Stimulated activated CD8-positive, alpha-beta memory T cell treated with anti-CD3 and anti-CD28 coated beads, Interleukin-15, amount 100 ng/mL, for 24 hours (primary cell): ENCODE measurements at places on chromosomes 5 and 9.

GRCh38 chr9:130689572-130689936 lies 4.0 kb upstream of the EXOSC2 start:
- no peak for DNase-seq

- no peak for DNase-seq
Observed at GRCh38 chr5:149999866-150000255, 593 bp downstream of the TIGD6 start.

DNA sequence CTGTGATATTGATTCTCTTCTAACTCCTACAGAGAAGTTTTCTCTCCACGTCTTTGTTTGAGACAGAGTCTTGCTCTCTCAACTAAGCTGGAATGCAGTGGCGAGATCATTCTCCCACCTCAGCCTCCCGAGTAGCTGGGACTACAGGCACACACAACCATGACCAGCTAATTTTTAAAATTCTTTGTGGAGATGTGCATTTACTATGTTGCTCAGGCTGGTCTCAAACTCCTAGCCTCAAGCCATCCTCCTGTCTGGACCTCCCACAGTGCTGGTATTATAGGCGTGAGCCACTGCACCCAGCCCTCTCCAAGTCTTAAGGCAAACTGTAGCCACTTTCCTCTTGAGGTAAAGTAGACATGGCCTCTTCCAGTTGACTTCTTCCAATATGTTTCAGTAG lies 72.2 kb downstream of the SNX18 start:
- no peak for DNase-seq

DNA sequence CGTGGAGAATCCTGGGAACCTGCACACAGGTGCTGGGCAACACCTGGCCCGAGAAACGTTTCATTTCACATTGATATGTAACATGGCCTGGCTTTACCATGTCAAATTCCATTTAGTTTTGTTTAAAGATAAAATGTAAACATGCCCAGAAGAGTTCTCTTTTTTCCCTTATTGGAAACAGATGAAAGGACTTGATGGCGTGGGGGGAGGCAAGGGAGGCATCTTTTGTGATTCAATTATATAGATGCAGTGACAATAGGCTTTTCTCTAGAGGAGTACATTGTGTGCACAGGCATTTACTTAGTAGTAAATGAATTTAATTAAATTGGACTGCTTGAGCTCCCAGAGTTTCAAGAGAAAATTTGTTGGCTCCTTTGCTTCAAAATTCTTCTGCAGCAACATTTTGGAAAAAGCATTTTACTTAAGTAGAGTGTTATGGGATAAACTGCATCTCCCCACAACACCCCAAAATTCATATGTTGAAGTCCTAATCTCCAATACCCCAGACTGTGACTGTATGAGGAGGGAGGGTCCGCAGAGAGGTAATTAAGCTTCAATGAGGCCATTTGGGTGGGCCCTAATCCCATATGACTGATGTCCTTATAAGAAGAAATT lies 254.3 kb upstream of the NFIL3 start:
- no peak for DNase-seq

- DNase-seq = no peak
Observed at GRCh38 chr5:73987915-73988314, 361.9 kb downstream of the ARHGEF28 start.

- no peak for DNase-seq
Observed at GRCh38 chr5:108567429-108567828, 180.3 kb upstream of the FER start.

- DNase-seq = no peak
Observed at GRCh38 chr9:35940458-35941407, 17.2 kb downstream of the OR2S2 start.

GRCh38 chr5:18772475-18772874 lies 1138.2 kb downstream of the TAF11L14 start:
- no peak for DNase-seq

GRCh38 chr5:154966081-154966841 lies 25.4 kb downstream of the MRPL22 start:
- DNase-seq = no peak

DNA sequence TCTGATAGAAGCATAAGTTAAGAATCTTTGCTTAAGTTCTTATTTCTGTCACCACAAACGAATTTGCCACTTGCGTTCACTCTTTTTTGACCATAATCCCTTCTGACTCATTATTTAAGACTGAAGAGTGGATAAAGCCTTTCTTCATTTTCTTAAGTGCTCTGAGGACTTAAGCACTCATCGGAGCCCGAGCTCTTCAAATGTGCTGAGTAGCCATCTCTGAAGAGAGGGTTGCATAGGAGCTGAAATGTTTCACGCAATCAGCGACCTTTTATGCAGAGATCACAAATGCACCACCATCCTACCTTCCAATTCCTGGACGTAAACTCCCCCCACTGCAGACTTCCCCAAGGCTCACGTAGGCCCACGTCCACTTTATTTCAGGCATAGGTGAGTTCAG lies 699.2 kb downstream of the IRX1 start:
- no peak for DNase-seq

GRCh38 chr5:58122848-58123392 lies 337.0 kb downstream of the PLK2 start:
- no peak for DNase-seq

- no peak for DNase-seq
Observed at GRCh38 chr9:103615994-103616393, 478.1 kb upstream of the SMC2 start.

GRCh38 chr5:110361471-110361870 lies 365.0 kb downstream of the TMEM232 start:
- DNase-seq = no peak

DNA sequence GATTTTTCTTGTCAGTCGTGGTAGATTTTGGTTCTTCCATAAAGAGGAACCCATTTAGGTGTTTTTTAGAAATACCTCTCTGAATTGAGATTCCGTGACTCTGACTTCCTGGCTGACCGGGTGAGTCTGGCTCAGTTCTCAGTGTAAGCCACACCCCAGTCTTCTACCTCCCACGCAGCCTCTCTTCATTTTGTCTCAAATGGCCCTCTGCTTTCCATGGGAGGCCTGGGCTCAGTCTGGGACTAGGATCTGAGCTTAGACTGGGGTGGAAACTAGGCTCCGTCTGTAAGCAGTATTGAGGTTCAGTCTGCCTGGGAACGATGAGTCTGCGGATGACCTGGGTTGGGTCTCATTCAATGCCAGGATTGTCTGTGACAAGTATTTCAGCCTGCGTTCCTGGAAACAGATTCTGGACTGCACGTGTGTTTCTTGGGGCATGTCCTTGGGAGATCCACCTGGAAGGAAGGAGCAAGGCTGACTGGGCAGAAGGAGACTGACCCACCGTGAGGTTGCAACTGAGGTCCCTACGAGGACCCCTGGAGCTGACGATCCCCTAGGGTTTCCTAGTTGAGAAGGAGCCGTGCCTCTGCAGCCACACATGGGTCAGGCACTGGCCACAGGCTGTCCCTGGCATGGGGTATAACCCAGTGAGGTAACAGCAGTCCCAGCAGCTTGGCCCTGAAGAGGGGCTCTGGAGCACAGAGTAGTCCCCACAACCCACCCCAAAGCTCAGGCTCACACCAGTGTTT lies 12.4 kb upstream of the CRB2 start:
- no peak for DNase-seq

DNA sequence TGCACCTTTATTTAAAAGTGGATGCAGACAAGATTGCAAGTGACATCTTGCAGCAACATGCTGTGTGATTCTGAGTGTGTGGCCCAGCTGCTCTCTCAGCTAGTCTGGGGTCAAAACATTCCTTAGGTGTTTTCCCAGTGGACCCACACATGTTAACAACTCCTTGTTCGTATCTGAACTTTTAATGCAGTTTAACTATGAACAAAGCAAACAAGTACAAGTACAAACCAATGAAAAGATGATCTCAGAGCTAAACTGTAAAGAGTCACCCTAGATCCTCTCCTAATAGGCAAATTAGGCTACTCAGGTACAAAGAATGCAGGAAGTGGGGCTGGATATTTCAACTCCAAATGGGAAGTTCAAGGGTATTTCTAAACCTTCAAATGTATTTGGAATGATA lies 108.4 kb downstream of the ENTREP1 start:
- no peak for DNase-seq

DNA sequence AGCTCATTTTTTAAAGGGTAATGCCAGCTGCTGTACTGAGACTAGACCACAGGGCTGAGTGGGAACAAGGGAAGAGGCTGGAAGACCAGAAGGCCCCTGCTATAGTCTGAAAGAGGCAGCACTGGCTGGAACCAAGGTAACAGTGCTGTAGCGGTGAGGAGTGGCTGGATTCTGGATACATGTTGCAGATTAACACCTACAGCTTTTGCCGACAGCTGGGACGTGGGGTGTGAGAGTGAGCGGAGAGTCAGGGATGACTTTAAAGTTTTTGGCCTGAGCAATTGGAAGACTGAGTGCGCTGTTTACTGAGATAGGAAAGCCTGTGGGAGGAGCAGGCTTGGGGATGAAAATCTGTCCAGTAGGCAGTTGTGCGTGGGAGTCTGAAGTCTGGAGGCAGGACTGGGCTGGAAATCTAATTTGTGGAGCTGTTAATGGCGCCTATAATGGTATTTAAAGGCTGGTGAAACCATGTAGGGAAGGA lies 26.5 kb downstream of the AQP7 start:
- no peak for DNase-seq

DNA sequence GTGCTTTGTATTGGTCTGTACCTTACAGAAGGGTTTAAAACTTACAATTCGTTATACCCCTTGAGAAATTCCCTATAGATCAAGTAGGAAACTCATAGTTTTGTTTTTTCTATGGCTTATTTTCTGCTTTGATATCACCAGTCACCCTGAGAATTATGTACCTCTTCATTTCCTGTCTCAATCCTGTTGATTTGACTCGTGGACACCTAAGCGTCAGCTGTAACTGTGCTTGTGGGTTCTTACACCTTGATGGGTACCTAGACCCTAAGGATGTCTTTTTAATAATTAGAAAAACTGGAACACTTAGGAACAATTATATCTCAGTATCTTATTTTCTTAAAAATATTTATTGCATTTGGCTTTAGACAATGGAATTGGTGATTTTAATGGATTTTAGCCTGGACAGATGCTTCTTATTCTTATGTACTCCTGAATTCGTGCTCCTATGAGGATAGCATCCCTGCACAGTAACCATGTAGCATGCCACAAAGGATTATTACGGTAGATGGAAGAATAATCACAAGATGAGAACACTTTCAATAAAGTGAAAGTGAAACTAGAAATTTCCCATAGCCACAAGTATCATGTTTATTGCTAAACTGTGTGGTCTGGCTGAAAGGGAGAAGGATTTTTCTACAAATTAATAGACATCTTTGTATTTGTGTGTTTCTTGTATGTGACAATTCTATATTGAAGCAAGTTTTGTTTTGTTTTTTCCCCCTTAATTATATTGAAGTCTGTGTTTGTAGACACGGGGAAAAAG lies 1920.3 kb upstream of the WWC1 start:
- DNase-seq = no peak

DNA sequence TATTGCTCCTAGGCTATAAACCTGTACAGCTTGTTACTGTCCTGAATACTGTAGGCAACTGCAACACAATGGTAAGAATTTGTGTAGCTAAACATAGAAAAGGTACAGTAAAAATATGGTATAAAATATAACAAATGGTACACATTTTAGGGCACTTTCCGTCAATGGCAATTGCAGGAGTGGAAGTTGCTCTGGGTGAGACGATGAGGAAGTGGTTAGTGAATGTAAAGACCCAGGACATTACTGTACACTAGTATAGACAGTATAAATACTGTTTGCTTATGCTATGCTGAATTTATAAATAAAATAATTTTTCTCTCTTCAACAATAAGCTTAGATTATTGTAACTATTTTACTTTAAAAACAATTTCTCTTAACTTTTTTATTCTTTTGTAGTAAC lies 15.6 kb upstream of the ADRB2 start:
- DNase-seq = no peak

DNA sequence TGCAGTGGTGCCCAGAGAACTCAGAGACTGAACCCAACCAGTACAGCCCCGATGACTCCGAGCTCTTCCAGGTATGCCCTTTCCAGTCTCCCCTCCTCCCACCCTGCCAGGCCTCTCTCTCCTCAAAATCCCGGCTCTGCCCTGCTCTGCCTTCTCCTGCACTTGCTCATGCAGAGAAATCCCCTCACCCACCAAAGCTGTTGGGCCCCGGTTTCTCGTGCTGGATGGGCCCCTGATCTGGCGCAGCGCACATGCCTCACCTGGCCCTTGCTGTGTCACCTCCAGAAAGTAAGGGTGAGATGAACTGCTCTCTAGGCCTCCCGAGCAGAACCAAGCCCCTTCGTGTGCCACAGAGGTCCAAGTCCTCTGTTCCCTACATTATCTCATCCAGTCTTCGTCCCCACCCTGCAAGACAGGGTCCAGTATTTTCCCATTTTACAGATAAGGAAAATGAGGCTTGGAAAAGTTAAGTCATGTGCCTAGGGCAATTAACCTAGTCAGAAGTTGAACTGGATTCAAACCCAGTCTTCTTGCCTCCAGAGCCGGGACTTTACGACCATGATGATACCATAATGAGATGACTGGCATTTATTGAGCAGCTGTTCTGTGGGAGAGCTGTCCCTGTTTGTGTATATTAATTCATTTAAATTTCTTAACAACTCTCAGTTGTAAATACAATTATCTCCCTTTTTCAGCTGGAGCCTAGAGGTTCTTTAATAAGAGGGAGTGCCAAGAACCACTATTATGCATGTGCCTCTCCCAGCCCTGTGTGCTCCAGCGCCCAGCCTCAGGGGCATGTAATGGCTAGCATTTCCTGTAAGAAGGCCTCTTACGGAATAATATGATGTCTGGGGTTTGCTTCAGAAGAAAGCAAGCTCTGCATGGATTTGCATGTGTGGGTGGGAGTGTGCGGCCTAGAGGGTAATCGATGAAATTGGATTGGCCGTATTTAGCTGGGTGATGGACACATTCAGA lies 90.7 kb downstream of the PPARGC1B start:
- no peak for DNase-seq

DNA sequence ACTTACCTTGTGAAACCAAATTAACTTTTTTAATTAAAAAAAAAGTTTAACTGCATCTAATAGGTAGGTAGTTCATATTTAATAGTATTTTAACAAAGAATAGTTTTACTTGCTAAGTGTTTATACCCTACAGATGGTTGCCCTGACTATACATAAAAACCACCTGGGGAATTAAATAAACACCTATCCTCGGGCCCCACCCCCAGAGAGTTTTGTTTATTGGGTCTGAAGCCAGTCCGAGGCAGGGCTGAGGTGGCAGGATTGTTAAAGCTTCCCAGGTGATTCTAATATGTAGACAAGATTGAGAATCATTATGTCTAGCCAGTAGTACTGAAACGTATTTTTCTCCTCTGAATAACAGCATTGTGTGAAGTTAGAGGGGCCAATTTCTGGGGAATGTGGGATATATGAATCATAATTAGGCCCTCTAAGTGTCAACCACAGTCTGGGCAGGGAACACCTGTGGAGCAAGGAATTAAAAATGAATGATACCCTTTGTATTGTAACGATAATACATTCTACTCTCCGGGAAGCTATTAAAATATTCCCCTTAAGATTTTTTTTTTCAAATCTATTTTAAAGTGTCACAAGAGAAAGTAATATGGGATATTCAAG lies 5.6 kb upstream of the PAM start:
- DNase-seq = no peak
